Neural progenitor cell (in vitro differentiated cells): ENCODE measurements at places on chromosomes 6 and 20. TPM values are rescaled to one million over a fixed set of nuclear protein-coding genes. Genes with fewer than 3 reads are reported as not detected.

Gene LRFN2
- 0.40 TPM in 1 of 2 replicates, not detected in the other for total RNA-seq

DNA sequence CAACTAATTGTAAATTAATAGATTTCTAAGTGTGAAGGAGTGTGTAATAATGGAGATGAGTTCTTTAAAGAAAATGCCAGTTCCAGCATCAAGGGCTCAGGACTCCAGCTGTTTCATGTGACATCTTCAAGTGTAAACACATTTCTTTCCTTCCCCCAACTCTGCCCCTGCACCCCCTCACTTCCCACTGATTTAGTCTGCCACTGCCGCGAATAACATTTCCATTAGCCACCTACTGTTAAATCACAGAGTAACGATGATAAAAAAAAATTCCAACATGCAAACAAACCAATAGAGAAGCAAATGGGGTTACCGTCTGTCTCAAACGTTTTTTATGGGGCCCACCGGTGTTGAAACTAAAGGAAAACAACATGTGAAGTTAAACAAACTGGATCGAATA is 414.3 kb downstream of the SAMD5 start:
- no peak for DNase-seq
- no peaks in the 10 kb centered on the region for H3K4me1 ChIP-seq
- H3K36me3 ChIP-seq = no peaks in the 10 kb centered on the region
- H3K4me3 ChIP-seq = no peak overlapping the region
- H3K27ac ChIP-seq = no peak overlapping the region
- H3K27me3 ChIP-seq = no peaks in the 10 kb centered on the region

- H3K27me3 ChIP-seq = no peaks in the 10 kb centered on the region
- no peaks in the 10 kb centered on the region for H3K36me3 ChIP-seq
- no peak for DNase-seq
- no peak overlapping the region for H3K27ac ChIP-seq
- peaks cover 15% of the 10 kb centered on the region for H3K4me1 ChIP-seq
- H3K4me3 ChIP-seq = no peak overlapping the region
These were observed 81.8 kb downstream of the JAG1 start for GRCh38 chr20:10591946-10592521.

- H3K27ac ChIP-seq = no peak overlapping the region
- no peak overlapping the region for H3K4me3 ChIP-seq
- no peaks in the 10 kb centered on the region for H3K27me3 ChIP-seq
- H3K36me3 ChIP-seq = no peaks in the 10 kb centered on the region
- no peak for DNase-seq
These were observed 96.9 kb upstream of the VGLL2 start for GRCh38 chr6:117168296-117169063.

- H3K4me1 ChIP-seq = peaks cover 6% of the 10 kb centered on the region
- no peaks in the 10 kb centered on the region for H3K27me3 ChIP-seq
- DNase-seq = no peak
- no peaks in the 10 kb centered on the region for H3K36me3 ChIP-seq
- no peak overlapping the region for H3K27ac ChIP-seq
- no peak overlapping the region for H3K4me3 ChIP-seq
These were observed 529.6 kb upstream of the FLRT3 start for GRCh38 chr20:14866841-14867514.

Gene NHLRC1
- total RNA-seq = not detected in 2 replicates

DNA sequence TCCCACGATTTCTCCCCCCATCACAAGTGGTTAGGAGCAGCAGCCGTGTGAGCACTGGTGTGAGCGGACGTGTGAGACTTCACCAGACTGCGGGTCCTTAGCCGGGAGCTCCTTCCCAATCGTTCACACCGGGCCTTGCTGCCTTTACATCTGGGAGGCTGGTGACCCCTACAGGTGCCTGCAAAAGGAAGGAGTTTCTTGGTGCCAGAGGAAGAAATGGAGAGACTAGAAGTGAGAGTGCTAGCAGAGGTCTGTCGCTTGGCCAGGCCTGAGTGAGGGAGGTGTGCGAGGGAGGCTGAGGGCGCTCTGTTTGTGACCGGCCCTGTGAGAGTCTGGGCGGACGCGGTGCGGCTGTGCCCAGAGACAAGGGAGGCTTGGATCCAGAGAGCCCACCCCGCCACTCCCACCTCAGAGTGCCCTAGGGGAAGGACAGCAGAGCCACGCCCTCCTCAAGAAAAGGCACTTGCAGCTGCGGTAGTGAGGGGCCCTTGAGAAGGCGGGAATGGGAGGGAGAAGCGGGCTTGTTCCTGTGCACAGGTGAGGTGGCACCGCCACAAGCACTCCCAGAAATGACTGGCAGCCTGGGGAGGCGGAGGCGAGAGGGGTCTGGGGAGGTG is 10.0 kb upstream of the ARMC2 start:
- H3K4me3 ChIP-seq = peak overlapping the region; percentile 21
- DNase-seq = peak; percentile 79
- no peak overlapping the region for H3K27ac ChIP-seq
- no peaks in the 10 kb centered on the region for H3K36me3 ChIP-seq
- peaks cover 8% of the 10 kb centered on the region for H3K4me1 ChIP-seq

Gene DEFB129
- not detected in 2 replicates for total RNA-seq

- H3K27ac ChIP-seq = no peak overlapping the region
- H3K27me3 ChIP-seq = no peaks in the 10 kb centered on the region
- no peak overlapping the region for H3K4me3 ChIP-seq
- H3K4me1 ChIP-seq = peaks cover 5% of the 10 kb centered on the region
- no peak for DNase-seq
These were observed 276.4 kb upstream of the JAG1 start for GRCh38 chr20:10949930-10950783.

Gene RGL2
- 28.3 and 63.4 TPM in 2 replicates for total RNA-seq

- DNase-seq = no peak
- H3K36me3 ChIP-seq = no peaks in the 10 kb centered on the region
These were observed 603.9 kb downstream of the HDGFL1 start for GRCh38 chr6:23173234-23173633.

Gene DNAH8
- total RNA-seq = 0.09 and 1.1 TPM in 2 replicates

Gene SAPCD1
- 10.1 and 11.9 TPM in 2 replicates for total RNA-seq

Gene HDAC2
- 328 and 429 TPM in 2 replicates for total RNA-seq

- H3K4me1 ChIP-seq = peaks cover 22% of the 10 kb centered on the region
- no peak for DNase-seq
- H3K27me3 ChIP-seq = no peaks in the 10 kb centered on the region
- H3K4me3 ChIP-seq = no peak overlapping the region
- no peaks in the 10 kb centered on the region for H3K36me3 ChIP-seq
These were observed 6.2 kb downstream of the ELMO2 start for GRCh38 chr20:46400253-46400652.

- no peaks in the 10 kb centered on the region for H3K27me3 ChIP-seq
- no peaks in the 10 kb centered on the region for H3K36me3 ChIP-seq
- H3K4me3 ChIP-seq = no peak overlapping the region
- no peak overlapping the region for H3K27ac ChIP-seq
- no peak for DNase-seq
- no peaks in the 10 kb centered on the region for H3K4me1 ChIP-seq
These were observed 185.4 kb upstream of the VGLL2 start for GRCh38 chr6:117079951-117080350.

Gene MDFI
- total RNA-seq = 29.5 and 87.4 TPM in 2 replicates

GRCh38 chr6:106145741-106146227 is 59.6 kb downstream of the PRDM1 start:
- no peaks in the 10 kb centered on the region for H3K27me3 ChIP-seq
- peaks cover 10% of the 10 kb centered on the region for H3K4me1 ChIP-seq
- DNase-seq = peak; percentile 27
- no peak overlapping the region for H3K27ac ChIP-seq
- H3K4me3 ChIP-seq = no peak overlapping the region

Gene OR12D3
- total RNA-seq = not detected in 2 replicates

- H3K4me3 ChIP-seq = no peak overlapping the region
- DNase-seq = no peak
- H3K27ac ChIP-seq = no peak overlapping the region
- peaks cover 23% of the 10 kb centered on the region for H3K4me1 ChIP-seq
These were observed 34.0 kb downstream of the TRERF1 start for GRCh38 chr6:42417641-42418112.

Gene PBOV1
- total RNA-seq = not detected in 2 replicates

DNA sequence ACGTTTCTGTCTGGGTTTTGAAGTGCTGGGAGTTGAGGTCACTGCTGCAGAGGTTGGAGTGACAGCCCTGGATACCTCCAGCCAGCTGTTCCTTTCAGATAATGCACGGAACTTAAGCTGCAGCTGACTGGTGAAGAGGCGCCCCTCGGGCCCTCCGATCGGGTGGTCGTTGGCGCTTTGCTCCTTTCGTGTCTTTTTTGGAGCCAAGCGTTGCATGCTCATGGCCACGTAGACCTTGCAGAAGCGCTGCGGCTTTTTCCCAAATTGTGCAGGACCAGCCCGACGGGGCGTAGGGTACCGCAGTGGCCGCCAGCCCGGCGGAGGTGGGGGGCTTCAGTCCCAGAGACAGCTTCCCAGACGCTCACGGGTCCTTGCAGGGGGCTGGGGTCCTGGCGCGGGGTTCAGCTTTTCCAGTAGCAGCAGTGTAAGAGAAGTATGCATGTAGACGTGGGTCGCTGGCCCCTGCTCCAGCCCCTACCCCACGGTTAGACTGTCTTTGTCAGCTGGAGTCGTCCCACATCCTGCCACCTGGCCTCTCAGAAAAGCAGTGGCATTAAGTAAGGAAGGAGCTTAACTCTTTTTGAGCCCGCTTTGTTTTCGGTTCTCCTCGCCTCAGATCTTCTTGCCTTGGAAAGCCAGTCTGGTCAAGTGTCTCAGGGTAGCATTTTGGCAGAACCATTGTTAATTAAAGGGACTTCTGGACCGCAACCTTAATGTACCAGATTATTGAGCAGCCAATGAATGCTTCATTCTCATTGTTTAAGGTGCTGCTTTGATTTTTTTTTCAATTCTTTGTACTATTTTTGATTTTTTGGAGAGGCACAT is 838 bp downstream of the TNFAIP3 start:
- H3K27ac ChIP-seq = no peak overlapping the region
- peak overlapping the region; percentile 95 for H3K4me3 ChIP-seq
- H3K36me3 ChIP-seq = no peaks in the 10 kb centered on the region
- H3K4me1 ChIP-seq = peaks cover 63% of the 10 kb centered on the region
- peaks cover 3% of the 10 kb centered on the region for H3K27me3 ChIP-seq
- peak; percentile 80 for DNase-seq

GRCh38 chr6:32095338-32096086 is 13.6 kb downstream of the TNXB start:
- no peaks in the 10 kb centered on the region for H3K27me3 ChIP-seq
- no peak for DNase-seq
- H3K4me3 ChIP-seq = no peak overlapping the region

GRCh38 chr6:151719070-151719469 is 88.4 kb upstream of the ESR1 start:
- H3K27me3 ChIP-seq = no peaks in the 10 kb centered on the region
- H3K4me3 ChIP-seq = no peak overlapping the region
- H3K36me3 ChIP-seq = no peaks in the 10 kb centered on the region
- H3K4me1 ChIP-seq = no peaks in the 10 kb centered on the region
- no peak for DNase-seq

- peaks cover 33% of the 10 kb centered on the region for H3K27me3 ChIP-seq
- H3K36me3 ChIP-seq = no peaks in the 10 kb centered on the region
- no peak overlapping the region for H3K4me3 ChIP-seq
These were observed 4.3 kb downstream of the CEBPB start for GRCh38 chr20:50194831-50195523.
